ENCODE measurements at places on chromosomes 7 and 10.

GRCh38 chr7:21766218-21766617 is 179.5 kb downstream of the CDCA7L start:
- no peak for DNase-seq

- peak; percentile 90 for DNase-seq
Observed at GRCh38 chr10:86710987-86711512, 42.7 kb downstream of the LDB3 start.

- DNase-seq, result peak; percentile 51
Observed at GRCh38 chr7:104552102-104552501, 223.7 kb downstream of the LHFPL3 start.

DNA sequence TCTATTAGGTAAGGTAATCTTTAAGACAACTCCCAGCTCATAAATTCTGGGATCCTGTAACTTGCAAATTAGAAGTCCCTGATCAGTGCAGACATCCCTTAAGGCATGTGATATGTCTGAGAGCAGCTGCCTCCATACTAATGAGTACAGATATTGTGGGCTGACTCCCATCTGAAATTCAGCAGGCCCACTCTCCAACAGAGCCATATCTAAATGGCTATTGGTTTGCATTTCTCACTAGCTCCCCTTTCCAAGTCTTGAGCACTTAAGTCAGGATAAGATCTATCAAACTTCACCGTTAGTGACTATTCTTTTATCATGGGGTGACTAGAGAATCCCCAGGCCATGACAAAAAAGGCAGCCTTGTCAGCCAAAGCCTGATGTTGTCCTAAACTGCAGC is 785.4 kb downstream of the IPMK start:
- DNase-seq, result no peak

DNA sequence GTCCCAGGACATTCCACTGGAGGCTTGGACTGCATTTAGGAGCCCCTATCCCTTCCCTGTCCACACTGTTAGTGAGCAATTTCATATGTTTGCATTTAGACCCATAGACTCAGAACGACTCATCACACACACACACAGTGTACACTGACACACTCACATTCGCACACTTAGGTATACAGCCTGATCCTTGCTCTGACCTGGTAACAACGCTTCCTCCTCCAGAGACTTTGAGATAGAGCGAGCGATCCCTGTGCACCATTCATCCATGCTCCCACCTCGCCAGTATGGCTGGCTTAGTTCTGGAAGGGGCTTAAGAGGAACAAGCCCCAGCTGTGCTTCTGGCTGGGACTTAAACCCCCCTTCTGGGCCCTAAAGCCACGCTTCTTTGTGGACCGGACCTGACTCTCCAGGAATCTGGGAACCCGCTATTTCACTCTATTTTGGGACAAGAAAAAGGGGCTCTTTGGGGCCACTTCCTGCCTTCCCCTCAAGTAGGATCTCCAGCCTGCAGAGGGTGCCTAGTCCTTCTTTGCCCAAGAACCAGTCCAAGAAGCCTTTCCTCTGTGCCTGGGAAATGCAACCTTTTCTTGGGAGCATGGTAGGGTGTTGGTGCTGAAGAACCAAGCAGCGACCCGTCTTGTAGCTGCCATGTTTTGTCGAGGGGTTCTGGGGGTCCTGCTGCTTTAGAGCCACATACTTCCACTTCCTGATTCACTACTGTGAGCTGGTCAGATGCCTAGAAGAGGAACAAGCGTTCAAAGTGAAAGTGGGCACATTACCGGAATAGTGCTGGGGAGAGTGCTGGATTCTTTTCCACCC is 1.1 kb upstream of the HOXA13 start:
- peak; percentile 51 for DNase-seq

DNA sequence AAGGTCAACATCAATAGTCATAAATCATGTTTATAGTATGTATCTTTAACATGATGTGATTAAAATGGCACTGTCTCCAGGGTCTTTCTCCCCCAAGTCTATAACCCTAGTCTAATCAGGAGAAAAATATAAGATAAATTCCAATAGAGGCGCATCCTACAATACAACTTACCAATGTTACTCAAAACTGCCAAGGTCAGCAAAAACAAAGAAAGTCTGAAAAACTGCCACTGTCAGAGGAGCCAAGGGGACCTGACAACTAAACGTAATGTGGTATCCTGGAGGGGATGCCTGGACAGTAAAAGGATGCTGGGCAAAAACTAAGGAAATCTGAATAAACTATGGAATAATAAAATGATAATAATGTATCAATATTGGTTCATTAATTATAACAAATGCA is 63.9 kb downstream of the TPK1 start:
- no peak for DNase-seq

DNA sequence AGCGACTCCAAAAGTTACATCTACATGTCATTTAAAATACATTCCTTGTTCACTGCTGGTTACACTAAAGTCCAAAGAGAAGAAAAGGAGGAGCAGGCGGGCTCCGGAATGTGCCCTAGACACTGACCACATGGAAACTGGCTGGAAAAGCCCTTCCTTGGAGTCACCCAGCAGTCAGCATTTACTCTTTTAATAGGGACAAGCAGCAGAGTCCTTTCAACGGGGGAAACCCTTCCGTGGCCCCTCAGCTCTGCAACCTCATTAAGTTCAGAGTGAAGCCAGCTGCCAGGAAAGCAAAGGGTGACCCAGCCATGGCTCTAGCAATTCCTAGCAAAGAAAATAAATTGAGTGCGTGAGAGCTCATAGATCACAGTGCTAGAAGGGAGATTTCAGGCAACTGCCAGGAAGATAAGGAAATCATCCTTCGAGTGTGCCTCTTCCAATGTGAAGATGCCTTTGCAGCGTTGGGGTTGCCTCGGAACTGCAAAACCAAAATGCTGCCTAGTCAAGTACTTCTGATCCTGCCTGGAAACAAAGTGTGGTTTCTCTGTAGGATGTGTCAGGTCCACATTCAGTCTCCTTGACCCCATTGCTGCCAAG is 101.6 kb downstream of the SORBS1 start:
- no peak for DNase-seq
